A549 treated with RU486 at 1 μM for 4 hours (cell line): ENCODE measurements at places on chromosomes 12 and 14. TPM values are rescaled to one million over a fixed set of nuclear protein-coding genes. Genes with fewer than 3 reads are reported as not detected.

The EIF5 gene
- total RNA-seq: 209 to 291 TPM (median 280 TPM) in 5 replicates

The SLC2A3 gene
- total RNA-seq: 2.0 to 4.3 TPM (median 3.4 TPM) in 5 replicates

The RARG gene
- 22.0 to 29.7 TPM (median 26.0 TPM) in 5 replicates for total RNA-seq

The CIDEB gene
- 0.15 to 1.00 TPM (median 0.20 TPM) in 5 replicates for total RNA-seq

The TROAP gene
- total RNA-seq: 83.7 to 108 TPM (median 90.5 TPM) in 5 replicates

The CEP290 gene
- 5.4 to 7.3 TPM (median 6.5 TPM) in 5 replicates for total RNA-seq
